Stromal cell of bone marrow (primary cell): ENCODE measurements at places on chromosomes 7 and 10.
A peak's percentile ranks its signal among the peaks of the same experiment; 100 is the strongest.

- DNase-seq, result no peak
Observed at GRCh38 chr7:4745265-4745919, 30.0 kb upstream of the AP5Z1 start.

- DNase-seq, result no peak
Observed at GRCh38 chr7:117134411-117134810, 181.1 kb downstream of the ST7 start.

DNA sequence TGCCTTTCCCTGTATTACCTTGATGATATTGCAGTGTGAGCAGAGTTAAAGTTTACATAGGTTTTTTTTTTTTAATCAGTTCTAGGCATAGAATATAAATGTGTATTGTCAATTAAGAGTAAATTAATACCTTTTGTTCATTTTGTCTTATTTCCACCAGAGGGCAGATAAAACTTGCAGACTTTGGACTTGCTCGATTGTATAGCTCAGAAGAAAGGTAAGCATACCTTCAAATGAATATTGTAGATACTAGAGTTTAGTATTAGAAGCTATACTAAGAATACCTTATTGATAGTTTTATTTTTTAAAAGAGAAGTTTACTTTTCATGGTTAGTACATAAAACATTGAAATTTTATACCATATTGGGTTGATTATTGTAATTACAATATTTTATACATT lies 86.8 kb downstream of the MPLKIP start:
- no peak for DNase-seq

DNA sequence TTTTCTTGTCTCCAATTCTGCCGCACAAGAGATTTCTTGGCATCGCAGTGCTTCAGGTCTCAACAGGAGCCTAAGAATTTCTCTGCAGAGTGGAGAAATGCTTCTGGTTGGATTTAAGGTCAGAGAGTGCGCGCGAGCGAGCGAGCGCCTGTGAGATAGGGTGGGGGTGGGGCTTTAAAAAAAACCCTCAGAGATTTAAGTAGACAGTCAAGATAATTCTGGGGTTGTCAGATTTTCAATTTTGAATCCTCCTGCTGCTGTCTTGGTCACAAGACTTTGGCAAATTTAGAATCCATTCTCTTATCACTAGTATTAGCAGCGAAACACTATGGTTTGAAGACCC lies 49.7 kb downstream of the CPEB3 start:
- DNase-seq, result no peak

- DNase-seq, result no peak
Observed at GRCh38 chr10:48550977-48551376, 53.9 kb downstream of the ARHGAP22 start.

DNA sequence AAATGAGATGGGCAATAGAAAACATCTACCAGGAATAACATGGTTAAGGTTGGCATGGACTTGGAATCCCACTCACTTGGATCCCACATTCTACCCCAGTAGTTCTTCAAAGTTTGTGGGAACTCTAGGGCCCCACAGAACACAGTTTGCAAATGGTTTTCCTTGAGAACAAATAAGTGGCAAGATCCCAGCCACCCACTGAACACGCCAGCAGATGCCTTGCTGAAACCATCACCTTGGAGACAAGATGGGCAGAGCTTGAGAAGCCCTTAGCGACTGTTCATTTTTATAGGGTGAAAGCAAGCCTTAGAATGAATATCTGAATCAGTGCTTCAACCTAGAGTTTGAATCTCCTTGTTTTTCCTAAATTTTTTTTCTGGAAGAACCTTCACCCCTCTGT lies 349.1 kb downstream of the RPS24 start:
- no peak for DNase-seq

GRCh38 chr7:156907656-156908055 lies 14.7 kb upstream of the LMBR1 start:
- peak; percentile 47 for DNase-seq

DNA sequence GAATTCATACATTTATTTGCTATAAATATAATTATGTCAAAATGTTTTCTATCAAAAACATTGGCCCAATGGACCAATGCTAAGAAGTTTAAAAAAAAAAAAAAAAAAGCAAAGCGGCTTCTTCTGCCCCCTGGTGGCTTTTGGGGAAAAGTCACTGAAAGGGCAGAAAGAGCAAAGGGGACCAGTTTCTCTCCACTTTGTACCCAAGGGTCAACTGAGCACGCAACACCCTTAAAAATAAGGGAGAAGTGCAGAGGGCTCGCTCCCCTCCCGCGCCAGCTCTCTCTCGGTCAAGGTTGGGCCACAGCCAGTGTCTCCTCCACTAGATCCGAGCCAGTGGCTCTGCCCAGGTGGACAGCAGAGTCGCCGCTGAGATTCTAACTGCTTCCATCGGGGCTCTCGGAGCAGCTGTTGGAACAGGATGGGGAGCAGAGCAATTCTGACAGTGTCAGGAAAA lies 136.4 kb upstream of the FGFR2 start:
- peak; percentile 3 for DNase-seq

- DNase-seq, result peak; percentile 64
Observed at GRCh38 chr7:4745971-4746919, 29.2 kb upstream of the AP5Z1 start.

DNA sequence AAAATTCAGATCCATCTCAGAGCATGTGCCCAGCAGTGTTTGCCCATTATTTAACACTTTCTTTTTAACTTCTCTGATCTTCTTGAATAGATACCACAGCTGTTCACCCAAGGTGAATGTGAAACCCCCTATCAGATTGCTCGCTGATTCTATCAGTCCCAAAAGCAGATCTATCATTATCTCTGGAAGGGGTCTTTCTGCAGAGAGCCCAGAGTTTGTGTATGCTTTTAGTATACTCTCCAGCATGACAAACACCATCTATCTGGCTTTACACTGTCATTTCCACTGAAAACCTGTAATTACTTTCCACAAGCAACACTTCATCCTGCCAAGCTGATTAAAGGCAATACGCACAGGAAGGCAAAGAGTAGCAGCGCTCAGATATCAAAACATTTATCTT lies 168.2 kb downstream of the CACNA2D1 start:
- DNase-seq, result no peak

DNA sequence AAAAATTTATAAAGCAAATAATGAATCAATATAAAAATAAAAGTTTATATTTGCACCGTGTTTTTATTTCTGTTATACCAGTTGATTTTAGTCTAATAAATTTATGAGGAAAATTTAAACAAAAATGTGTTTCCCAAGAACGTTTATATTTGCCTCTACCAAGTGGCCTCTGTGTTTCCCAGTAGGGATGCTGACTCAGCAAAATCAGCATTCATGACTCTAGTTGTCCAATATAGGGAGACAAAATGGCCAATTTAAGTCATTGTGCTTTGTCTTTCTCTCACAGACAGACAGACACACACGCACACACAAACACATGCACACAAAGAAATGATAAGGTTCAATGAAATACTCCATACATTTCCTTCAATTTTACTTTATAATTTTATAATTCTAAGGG lies 942.5 kb upstream of the ZWINT start:
- no peak for DNase-seq

GRCh38 chr7:22628112-22628511 lies 98.9 kb upstream of the IL6 start:
- no peak for DNase-seq

- no peak for DNase-seq
Observed at GRCh38 chr10:68371604-68372003, 35.5 kb downstream of the RUFY2 start.

- DNase-seq, result no peak
Observed at GRCh38 chr7:18157233-18157632, 129.6 kb upstream of the PRPS1L1 start.

- DNase-seq, result no peak
Observed at GRCh38 chr7:83173664-83174063, 11.0 kb upstream of the PCLO start.

- peak; percentile 37 for DNase-seq
Observed at GRCh38 chr7:132486274-132486610, 90.0 kb downstream of the PLXNA4 start.

DNA sequence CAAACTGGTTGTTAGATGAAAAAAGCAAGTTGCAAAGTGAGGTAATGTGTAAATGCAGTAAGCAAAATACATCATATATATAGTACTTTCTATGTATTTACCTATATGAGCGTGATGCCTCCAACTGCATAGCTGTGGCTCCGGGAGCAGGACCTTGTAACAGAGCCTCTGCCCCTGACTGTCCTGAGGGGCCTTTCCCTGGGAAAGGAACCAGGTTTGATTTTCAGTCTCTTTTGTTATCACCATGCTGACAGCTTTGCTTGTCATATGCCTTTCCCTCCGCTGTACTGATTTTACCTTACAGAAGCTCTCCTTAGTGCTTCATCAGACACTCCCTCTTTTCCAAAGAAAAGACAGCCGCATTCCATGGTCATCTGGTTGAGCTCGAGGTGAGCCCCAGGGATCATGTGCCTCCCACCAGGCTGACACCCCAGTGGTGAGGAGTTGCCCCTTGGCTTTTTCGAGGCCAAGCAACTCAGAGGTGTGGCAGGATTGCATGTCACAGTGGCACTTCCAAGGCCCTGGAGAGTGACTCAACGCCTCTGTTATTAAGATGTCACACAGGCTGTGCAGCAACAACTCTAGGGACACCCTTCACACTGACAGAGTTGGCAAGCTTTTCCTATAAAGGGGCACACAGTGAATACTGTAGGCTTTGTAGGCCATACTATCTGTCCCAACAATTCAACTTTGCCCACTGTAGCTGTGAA lies 78.9 kb downstream of the ALOX5 start:
- no peak for DNase-seq

DNA sequence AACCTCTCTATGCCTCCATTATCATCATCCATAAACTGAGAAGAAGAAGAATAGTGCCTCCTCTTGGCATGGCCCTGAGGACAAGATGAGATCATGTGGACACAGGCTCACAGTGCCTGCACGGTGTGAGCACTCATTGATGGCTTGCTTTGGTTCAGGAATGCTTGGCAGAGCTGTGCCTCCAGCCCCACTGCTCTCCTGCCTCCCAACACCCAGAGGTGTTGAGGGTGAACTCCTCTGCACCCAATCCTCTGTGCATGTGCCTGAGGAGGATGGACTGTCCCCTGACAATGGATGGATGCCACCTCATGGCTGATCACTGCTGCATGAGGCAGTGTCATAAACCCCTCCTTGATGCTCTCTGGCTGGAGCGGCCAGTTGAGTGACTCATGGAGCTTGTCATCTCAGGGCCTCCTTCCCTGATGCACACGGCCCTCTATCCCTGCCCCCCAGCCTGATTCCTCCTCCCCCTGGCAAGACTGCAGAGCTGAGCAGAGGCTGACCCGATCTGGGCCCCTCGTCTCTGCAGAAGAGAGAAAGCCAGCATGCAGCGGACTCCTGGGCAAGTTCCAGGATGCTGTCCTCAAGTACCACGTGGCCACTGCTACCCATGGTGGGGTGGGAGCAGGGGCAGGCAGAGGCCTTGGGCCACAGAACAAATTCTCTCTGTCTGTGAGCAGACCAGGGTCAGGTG lies 136.3 kb downstream of the KCNMA1 start:
- peak; percentile 93 for DNase-seq

GRCh38 chr7:142112086-142112485 lies 568 bp downstream of the MGAM2 start:
- no peak for DNase-seq

GRCh38 chr10:78038105-78038504 lies 4.4 kb downstream of the RPS24 start:
- DNase-seq, result no peak

DNA sequence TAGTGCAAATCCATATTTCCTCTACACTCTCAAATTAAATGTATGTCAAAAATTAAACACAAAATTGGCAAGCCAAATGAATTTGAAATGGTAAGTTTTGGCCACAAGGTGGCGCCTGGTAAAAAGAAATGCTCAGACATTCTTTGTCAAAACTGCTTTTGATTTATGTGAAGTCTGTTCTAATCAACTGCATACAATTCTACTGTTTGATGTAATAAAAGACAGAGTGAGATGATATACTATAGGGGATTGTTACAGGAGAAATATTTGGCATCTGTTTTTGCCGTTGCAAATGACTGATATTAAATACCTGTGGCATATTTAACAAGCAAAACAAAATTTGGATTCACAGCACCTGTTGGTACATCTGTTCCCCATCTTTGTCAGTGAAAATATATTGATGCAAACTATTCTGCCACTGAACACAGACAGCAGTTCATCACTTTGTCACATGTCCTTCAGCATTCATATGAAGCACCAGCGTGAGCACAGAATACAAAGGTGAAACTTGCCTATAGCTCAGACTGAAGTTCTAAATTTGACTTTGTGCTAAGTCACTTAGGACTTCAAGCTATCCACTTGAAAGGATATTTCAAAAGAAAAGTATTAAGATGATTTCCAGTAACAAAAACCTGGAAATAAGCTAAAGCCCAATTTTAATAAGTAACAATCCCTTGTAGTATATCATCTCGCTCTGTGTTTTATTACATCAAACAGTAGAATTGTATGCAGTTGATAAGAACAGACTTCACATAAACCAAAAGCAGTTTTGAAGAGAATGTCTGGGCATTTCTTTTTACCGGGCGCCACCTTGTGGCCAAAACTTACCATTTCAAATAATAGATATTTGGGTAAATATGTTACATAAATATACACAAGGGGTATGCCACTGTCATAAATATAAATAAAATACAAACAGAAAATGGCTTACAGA lies 10.2 kb upstream of the CH25H start:
- DNase-seq, result peak; percentile 40

GRCh38 chr7:102912742-102913141 lies at the start of gene LRRC17:
LRRC17 (plus strand) TSS chr7:102913000; CDS start chr7:102933914, 20,914 bp downstream.
- DNase-seq, result no peak

DNA sequence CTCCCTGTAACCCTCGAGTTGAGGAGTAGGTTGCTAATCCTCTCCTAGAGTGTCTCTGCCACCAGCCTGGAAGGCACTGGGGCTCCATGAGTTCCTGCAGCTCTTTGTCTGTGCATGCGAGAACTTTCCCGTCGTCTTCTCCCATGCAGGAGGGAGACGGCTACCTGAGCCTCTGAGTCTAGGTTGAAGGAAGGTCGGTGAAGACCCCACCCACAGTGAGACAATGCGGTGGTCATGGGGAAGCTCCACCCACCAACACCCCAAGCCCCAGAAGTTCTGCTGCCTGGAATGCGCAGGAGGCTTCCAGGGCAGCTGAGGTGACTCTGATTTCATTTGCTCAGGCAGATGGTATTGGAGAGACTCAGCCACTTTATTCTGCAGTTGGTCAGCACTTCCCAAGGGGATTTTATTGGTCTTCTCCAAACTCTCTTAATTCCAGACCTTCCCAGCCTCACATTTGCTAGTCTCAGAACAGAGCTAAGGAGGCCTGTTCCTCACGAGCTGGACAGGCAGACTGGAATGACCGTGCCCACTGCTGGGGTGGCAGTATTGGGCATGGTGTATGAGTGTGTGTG lies 36.5 kb downstream of the PTPRE start:
- DNase-seq, result no peak

DNA sequence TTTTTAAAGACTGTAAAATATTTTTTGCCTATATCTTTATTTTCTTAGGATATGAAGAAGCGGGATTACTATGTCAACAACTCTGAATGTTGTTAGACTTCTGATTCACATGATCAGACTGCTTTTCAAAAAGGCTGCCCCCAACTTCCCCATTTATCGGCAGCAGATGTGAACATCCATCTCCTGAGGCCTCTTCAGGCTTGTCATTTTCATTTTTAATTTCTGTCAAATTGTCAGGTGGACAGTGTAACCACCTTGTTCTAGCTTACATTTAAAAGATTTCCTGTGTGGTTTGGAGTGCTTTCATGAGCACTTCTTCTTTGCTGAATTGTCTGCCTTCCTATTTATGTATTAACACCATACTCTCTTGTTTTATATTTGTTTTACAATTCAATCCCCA lies 78.8 kb upstream of the GSDME start:
- no peak for DNase-seq
